ENCODE measurements at places on chromosomes 4 and X. TPM values are rescaled to one million over a fixed set of nuclear protein-coding genes. Genes with fewer than 3 reads are reported as not detected.

Gene MTM1
- 14.4 TPM for total RNA-seq

Gene PLP1
- total RNA-seq = 14.9 TPM

Gene CLCN4
- 2.0 TPM for total RNA-seq

Gene NOCT
- total RNA-seq = 4.0 TPM

Gene FGG
- total RNA-seq = not detected

Gene MAGEA4
- not detected for total RNA-seq

Gene LRCH2
- total RNA-seq = 0.42 TPM

Gene IQCM
- not detected for total RNA-seq

Gene CHM
- total RNA-seq = 15.1 TPM

Gene CNKSR2
- 3.6 TPM for total RNA-seq

Gene RASSF6
- 6.2 TPM for total RNA-seq

Gene C4orf50
- not detected for total RNA-seq

Gene PAGE1
- not detected for total RNA-seq

Gene SLC26A1
- total RNA-seq = 0.61 TPM

Gene LONRF3
- total RNA-seq = 2.3 TPM

Gene PDCL2
- not detected for total RNA-seq

Gene SRPK3
- total RNA-seq = 0.30 TPM

Gene GABRE
- 30.0 TPM for total RNA-seq

Gene TRAM1L1
- total RNA-seq = 3.6 TPM

Gene CXCL6
- total RNA-seq = not detected

Gene CLIC2
- total RNA-seq = 7.4 TPM

Gene NEXMIF
- total RNA-seq = 0.49 TPM

Gene HCFC1
- 45.5 TPM for total RNA-seq

Gene SPRY1
- 216 TPM for total RNA-seq

Gene DUX4
- total RNA-seq = not detected

Gene AMBN
- not detected for total RNA-seq

Gene PRKG2
- total RNA-seq = 0.34 TPM

Gene GAGE1
- not detected for total RNA-seq

Gene SPATA18
- total RNA-seq = 31.8 TPM

Gene HSFX2
- total RNA-seq = not detected

Gene GPC3
- total RNA-seq = 10.8 TPM

Gene TBC1D8B
- total RNA-seq = 2.4 TPM

Gene VEGFC
- 3.6 TPM for total RNA-seq

Gene HMGN5
- 0.25 TPM for total RNA-seq

Gene GPR173
- 0.88 TPM for total RNA-seq

Gene DOK7
- 2.8 TPM for total RNA-seq

Gene ENPEP
- 1.3 TPM for total RNA-seq

Gene FAM156B
- total RNA-seq = 46.5 TPM

Gene SORBS2
- total RNA-seq = 15.8 TPM

Gene AASDH
- total RNA-seq = 9.5 TPM

Gene ARR3
- not detected for total RNA-seq

Gene LDOC1
- 9.2 TPM for total RNA-seq

Gene QRFPR
- total RNA-seq = not detected

Gene SMIM43
- not detected for total RNA-seq

Gene MTCP1
- total RNA-seq = 1.4 TPM

Gene GIMD1
- total RNA-seq = not detected

Gene HMX1
- total RNA-seq = not detected

Gene NAA11
- not detected for total RNA-seq
